Activated CD8-positive, alpha-beta memory T cell treated with anti-CD3 and anti-CD28 coated beads, Interleukin-2, amount 10 ng/mL, durations not matched to agents 7 days and 5 days (primary cell): ENCODE measurements at places on chromosomes 7 and 10.

DNA sequence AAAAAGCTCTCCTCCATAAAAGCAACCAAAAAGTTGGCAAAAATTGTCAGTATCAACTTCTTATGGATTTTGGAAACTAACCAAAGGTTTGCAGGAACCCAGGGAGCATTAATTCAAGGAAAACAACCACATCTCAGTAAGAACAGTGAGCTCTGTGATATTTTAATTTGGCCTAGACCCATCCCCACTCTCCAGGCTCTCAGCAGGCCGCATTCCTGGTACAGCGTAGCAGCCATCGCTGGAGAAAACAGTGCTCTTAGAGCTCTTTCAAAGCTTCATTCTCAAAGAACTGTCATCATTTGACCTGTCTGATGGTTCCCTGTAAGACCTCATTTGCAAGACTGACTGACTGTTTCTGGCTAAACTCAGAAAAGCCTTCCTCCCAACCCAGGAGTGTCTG lies 81.9 kb downstream of the NUDCD3 start:
- no peak for DNase-seq

- no peak for DNase-seq
Measured at GRCh38 chr10:71255550-71255807, 43.1 kb downstream of the UNC5B start.

DNA sequence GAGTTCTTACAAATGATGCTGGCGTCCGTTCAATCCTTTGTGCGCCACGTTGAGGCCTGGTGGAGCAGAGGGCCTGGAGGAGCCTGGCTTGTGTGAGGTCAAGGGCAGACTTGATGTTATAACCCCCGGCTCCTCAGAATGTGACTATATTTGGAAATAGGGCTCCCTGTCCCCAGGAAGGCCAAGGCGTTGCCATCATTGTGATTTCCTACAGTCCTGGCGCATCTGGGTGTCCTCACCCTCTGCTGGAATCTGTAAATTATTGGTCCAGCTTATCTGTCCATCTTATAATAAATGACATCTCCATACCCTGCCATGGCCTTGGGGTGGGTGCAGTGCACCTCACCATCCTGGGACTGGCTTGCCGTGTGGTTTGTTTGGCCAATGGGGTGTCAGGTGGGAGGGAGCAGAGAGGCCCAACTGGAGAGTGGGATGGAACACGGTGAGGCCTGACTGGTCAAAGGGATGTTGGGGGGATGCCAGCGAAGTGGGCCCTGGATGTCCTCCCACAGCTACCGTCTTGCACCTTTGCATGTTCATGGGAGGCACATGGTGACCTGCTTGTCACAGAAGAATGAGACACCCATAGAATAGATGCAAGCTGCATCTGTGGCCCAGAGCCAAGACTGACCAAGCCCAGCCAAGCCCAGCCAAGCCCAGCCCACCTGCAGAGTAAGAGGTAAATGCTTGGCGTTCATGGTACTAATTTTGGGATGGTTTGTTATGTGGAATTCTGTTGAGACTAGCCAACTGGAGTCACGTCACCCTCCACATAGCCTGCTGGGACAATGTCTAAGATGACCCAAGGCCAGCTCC lies 11.1 kb upstream of the LRRC27 start:
- no peak for DNase-seq

DNA sequence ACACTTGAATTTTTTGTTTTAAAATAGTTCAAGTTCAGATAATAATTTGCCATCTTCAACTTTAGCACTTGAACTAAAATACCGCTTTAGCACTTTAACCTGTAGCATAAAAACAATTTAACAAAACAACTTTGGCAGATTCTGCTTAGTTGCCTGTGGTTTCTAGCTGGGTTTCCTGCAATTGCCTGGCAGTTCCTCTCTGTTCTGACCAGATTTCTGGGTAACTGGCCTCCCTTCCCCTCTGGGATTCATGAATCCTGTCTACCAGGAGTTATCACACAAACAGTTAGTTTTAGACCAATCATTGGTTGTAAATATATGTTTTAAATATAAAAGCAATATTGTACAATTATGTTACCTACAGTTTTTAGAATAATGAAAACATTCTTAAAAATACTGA lies 89.8 kb upstream of the HDAC9 start:
- no peak for DNase-seq

DNA sequence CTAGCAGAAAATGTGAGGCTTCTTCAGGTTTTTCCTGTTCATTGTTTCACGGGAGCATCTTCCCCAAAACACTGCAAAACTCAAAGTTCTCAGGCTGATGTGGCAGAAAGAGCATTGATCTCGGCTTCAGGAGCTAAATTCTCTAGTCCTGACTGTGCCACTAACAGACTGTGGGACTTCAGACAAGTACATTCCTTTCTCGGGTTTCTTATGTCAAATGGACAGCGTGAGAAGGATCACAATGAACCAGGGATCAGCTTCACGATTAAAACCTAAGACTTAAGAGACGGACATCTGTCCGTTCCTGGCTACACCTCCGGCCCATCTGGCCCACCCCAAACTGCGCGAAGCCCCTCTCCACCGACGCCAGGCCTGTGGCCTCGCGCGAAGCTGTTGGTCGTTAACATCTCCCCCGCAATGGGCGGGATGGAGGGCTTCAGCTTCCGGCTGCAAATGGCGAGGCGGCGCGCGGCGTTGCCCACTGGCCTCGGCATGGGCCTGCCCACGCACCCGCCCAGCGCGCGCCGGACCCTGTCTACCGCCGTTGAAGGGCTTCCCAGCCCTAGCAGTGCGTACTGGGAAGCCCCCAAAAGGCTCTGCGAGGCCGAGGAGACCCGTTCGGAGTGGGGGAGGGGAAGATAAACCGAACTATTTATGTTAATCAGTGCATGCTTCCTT lies 549 bp upstream of the DDX50 start:
- DNase-seq: no peak

DNA sequence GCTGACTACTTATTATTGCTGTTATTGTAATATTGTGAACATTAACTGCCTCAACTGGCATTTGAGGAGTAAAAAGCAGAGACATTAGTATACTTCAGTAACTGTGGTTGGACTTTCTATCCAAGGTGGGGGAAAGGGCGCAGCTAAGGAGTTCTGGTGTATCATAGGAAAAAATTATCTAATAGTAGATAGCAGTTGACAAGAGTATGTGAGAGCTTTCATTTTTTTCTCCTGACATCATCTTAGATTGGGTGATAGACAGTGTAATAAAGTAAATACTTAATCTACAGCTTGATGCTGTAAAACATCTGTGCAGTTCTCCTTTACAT lies 68.9 kb downstream of the PHTF2 start:
- DNase-seq: no peak

DNA sequence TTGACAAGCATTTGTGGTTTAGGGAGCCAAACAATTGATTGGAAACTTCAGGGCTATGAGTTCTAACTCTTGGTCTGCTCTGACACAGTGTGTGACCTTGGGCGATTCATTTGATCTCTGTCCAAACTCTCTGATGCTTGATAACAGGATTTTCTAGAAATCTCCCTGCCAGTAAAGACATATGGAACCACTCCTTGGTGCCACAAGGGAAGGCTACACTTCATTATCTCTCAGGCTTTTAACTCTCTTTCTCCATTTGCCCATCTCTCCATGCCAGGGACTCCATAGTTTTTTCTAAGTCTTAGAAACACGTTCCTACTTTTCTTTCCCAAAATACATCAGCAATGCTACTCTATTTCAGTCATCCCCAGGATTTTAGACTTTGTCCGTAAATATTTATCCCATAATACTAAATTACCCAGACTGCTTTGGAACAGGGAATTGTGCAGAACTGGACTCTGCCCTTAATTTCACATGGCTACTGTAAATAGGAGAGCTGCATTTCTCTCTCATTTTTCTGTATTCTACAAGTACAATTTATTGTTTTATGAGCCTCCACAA lies 488.2 kb downstream of the SUGCT start:
- DNase-seq: no peak
